ENCODE measurements at places on chromosomes 12 and 14. TPM values are rescaled to one million over a fixed set of nuclear protein-coding genes. Genes with fewer than 3 reads are reported as not detected.

DNA sequence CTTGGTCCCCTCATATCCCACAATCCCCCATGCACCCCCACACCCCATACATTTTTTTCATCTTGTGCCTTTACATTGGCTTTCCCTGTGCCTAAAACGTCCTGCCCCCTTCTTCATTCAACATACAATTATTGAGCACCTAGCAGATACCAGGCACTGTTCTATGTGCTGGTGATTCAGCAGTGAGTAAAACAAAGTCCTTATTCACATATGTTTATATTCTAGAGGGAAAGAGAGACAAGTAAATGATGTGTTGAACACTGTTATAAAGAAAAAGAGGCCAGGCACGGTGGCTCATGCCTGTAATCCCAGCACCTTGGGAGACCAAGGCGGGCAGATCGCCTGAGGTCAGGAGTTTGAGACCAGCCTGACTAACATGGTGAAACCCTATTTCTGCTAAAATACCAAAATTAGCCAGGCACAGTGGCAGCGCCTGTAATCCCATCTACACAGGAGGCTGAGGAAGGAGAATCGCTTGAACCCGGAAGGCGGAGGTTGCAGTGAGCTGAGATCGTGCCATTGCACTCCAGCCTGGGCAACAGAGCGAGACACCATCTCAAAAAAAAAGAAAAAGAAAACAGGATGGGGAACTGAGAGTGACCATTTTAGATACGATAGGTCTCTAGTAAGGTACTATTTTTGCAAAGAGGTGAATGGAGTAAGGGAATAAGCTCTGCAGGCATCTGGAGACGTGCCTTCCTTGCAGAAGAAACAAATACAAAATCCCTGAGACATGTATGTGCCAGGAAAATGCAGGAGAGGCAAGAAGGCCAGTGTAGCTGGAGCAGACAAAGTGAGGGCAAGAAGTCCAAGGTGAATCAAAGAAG is 12.2 kb downstream of the SLC7A7 start:
- no peak for DNase-seq
- no peaks in the 10 kb centered on the region for H3K4me1 ChIP-seq
- H3K27me3 ChIP-seq: no peaks in the 10 kb centered on the region
- H3K4me3 ChIP-seq: no peak overlapping the region

DNA sequence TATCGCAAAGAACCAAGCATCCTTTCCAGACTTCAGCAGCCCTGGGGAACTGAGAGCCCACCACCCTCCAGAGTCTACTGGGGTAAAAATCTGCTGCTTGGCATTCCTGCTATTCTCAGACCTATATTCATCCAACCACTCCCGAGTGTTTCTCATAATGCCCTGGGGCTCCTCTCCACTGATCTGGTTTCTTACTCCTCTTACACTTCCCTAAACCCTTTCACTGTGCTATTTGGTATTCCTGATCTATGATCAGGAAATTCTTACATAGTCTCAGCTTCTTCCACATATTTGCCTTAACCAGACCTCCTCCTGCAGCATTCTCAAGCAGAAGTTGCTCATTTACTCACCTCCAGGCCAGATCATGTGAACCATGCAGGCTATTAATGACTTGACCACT is 82.4 kb downstream of the SYT10 start:
- no peaks in the 10 kb centered on the region for H3K36me3 ChIP-seq
- H3K4me3 ChIP-seq: no peak overlapping the region
- no peaks in the 10 kb centered on the region for H3K27me3 ChIP-seq
- no peaks in the 10 kb centered on the region for H3K4me1 ChIP-seq
- no peak overlapping the region for H3K27ac ChIP-seq
- DNase-seq: no peak

DNA sequence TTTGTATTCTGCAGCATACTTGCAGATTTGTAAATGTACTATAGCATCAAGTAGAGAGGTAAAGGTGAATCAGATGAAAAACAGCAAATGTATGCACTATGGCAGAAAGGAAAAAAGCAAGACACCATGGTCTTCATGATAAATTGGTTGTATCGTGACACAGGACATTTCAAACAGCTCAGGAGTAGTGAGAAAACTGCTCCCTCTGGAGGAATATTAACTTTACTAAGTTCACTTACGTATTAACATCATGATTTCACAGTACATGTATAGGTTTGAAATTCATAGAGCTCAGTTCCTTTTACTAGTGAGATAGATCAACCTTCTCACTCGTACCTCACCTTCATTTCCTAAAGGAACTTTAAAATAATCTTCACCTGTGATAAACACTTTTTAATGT is 6.5 kb downstream of the MBIP start:
- DNase-seq: no peak
- no peak overlapping the region for H3K27ac ChIP-seq
- H3K36me3 ChIP-seq: peaks cover 23% of the 10 kb centered on the region
- peaks cover 4% of the 10 kb centered on the region for H3K4me1 ChIP-seq
- H3K4me3 ChIP-seq: no peak overlapping the region

DNA sequence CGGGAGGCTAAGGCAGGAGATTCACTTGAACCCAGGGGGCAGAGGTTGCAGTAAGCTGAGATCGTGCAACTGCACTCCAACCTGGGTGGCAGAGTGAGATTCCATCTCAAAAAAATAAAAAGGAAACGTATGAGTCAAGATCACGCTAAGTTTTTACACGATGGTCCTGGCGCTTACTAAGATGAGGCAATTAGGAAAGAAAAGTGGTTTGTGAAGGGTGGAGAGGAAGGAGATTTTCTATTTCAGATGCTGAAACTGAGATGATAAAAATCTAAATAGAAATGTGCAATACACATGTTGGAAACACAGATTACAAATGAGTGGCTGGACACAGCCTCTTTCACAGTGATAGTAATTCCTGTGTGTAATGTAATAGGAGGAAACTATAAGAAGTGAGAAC is 63.2 kb downstream of the KDM5A start:
- no peak for DNase-seq
- H3K4me3 ChIP-seq: no peak overlapping the region
- H3K27me3 ChIP-seq: no peaks in the 10 kb centered on the region
- H3K27ac ChIP-seq: no peak overlapping the region

APEX1 gene
- total RNA-seq: 72.6 TPM

Measured in right atrium auricular region (tissue), 2 donors.